ENCODE measurements at places on chromosomes 13 and 19.
A peak's percentile ranks its signal among the peaks of the same experiment; 100 is the strongest.

DNA sequence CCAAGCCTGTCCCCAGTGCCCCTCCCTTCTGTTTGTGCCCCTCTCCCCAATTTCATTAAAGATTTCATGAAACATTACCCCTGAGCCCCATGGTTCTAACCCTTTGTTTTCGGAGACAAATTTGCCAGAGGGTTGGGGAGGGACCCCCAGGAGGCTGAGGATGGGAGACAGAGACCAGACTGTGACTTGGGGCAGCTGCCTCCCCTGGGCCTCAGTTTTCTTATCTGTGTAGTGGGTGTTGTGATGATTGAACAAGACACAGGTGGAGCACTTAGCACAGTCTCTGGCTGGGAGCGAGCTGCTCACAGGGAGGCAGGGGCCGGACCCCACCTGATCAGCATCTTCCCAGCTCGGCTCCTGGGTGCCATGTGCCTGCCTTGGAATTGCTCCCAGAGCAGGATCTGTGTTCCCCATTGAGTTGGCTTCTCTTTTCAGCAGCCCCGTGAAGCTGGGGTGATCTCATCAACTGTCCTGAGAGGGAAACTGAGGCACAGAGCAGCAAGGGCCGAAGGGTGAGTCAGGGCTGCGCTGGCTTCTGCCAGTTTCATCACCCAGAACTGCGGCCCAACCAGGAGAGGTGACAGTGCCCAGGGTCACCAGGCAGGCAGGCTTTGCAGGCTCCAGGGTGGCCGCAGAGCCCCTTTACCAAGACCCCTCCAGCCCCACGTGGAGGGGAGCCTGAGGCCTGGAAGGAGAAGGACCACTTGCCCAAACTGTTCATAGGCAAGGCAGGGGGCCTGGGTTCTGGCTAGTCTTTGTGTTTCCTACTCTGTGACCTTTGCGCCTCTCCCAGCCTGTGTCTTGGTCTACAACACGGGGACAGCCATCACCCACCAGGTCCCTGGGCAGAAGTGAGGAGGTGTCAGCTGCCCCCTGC is 6.9 kb downstream of the IRF3 start:
- no peak for DNase-seq

DNA sequence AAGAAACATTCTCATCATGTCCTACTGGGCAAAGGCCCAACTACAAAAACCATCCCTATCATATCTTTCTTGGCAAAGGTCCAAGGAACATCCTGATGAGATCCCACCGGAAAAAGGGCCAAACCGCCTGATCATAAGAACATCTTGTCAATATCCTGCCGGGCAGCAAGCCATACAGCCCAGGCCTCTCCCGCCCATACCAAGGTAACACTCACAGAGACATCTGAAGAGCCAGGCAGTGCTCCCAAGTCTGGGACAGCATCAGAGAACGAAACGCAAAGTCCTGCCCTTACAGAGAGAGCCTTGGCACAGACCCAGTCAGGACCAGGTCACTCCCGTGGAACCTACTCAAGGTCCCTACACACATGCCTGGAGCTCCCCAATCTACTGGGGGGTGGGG is 18.5 kb upstream of the ZNF331 start:
- DNase-seq = no peak

DNA sequence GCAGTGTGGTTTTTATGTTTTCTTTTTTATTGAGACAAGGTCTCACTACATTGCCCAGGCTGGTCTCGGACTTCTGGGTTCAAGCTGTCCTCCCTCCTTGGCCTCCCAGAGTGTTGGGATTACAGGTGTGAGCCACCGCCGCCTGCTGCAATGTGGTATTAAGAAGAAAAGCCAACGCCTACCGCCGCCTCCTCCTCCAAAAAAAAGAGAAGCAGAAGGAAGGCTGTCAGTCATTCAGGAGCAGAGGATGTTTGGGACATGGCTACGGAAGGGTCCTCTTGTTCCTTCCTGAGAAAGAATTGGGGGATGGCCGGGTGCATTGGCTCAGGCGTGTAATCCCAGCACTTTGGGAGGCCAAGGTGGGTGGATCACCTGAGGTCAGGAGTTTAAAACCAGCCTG is 1.2 kb downstream of the PPP1R37 start:
- no peak for DNase-seq

DNA sequence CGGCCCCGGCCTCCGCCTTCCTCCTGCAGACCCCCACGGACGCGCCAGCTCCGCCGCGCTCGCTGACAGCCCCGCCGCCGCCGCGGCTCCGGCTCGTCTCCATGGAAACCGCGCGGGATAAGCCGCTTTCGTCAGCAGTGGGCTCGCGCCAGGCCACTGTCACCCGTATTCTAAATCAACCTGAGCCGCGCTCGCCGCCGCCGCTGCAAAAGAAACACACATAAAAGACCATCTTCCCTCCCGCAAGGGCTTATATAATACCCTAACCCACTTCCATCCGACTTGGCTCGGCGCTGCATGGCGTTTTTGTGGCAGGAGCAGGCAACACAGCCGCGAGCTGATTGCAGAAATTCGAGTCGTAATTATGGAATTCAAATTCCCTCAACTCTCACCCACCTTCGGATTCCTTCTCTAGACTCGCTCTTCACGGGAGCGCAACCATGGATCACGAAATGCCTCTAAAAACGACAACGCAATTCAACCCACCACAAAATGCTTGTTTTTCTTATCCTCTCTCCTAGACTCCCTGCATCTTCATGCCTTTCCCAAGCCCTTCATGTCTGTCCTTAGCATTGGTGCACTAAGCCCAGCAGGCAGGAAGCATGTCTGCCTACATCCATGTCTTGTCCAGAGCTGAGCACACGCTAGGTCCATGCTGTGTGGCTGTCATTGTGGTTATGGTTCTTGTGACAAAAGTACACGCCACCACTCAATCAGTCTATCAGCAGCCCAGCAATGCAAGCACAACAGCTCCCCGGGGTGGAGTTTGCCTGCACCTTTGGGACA is at the start of gene AMER2:
Gene AMER2 (minus strand): TSS at position 772 of the 786 bp plus-strand sequence. CDS start 669 bp downstream, at position 103.
- DNase-seq = peak; percentile 11

- DNase-seq = no peak
These were observed 10.6 kb upstream of the RETN start for GRCh38 chr19:7658219-7658686.

DNA sequence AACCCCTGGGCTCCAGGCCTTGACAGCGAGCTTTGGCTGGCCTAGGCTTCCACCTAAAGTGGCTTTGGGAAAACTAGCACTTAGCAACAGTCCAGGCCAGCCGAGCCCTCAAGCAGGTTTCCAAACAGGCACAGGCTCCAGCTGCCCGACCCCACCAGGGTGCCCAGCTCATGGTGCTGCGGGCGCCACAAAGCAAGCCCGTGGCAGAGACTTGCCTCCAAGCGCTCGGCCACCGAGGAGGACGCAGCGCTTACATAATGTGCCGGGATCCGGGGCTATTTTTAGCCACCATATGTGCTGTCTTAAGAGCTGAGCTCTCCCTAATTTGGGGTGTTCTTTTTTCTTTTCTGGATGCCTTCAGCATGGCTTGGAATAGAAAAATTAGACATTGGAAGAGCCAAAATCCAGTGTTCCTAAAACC is 56.1 kb upstream of the F7 start:
- DNase-seq = no peak

DNA sequence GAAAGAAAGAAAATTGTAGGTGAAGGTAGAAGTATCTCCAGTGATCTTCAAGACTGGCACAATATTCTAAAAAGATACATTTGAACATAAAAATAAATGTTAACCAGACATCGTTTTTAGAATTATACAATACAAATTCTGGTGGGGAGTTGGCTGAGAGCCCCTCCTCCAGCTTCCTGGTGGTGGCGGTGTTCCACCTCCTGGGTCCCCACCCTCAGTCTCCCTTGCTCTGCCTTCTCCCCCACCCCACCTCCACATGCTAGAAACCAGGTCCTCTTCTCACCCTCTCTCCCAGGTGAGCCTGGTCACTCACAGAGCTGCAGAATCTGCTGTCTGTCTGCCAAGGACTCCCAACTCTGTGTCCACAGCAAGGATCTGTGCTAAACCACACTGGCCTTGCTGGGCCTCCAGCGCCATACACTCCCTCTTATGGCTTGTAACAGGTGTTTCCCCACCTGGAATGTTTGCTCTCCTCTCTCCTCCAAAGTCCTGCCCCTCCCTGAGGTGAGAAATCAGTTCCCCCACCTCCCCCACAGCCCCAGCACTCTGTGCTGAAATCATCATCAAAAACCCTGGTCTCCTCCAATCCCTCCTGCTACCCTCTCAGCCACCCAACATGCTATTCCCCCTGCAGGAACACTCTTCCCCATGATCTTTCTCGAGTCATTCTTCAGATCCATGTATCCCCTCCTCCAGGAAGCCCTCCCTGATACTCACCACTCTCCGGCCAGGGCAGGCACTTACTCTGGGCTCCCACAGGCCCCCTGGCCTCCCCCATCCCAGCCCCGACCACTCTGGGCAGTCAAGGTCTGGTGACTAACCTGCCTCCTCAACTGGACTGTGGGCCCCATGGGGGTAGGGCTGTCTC is 20.5 kb upstream of the CYP2S1 start:
- no peak for DNase-seq

GRCh38 chr19:1008268-1009040 is 8.2 kb downstream of the GRIN3B start:
- DNase-seq = no peak

GRCh38 chr13:73039201-73040108 is 19.4 kb upstream of the KLF5 start:
- no peak for DNase-seq

- DNase-seq = no peak
These were observed 11.9 kb downstream of the CILP2 start for GRCh38 chr19:19549804-19550464.

DNA sequence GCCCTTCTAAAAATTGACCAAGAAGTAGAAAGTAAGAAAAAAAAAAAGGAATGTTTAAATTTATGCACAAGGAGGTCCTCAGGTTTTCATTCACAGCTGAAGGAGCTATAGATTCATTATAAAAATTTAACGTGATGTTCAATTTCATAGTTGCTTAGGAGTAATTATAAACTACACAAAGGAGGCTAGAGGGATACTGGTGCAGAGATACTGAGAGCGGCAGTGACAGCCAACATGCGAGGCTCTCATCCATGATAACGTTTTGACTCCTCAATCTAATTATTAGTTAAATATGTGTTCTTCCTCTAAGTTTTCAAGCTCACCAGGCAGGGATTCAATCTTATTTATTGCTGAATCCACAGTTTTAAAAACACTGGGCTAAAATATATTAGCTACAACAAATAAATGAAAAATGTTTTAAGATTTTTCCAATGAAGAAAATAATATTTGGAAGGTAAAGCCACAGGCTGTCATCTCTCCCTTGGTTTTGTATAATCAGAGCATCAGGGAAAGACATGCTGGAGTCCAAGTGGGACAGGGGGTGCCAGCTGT is 49.8 kb upstream of the TRPC4 start:
- DNase-seq = no peak

DNA sequence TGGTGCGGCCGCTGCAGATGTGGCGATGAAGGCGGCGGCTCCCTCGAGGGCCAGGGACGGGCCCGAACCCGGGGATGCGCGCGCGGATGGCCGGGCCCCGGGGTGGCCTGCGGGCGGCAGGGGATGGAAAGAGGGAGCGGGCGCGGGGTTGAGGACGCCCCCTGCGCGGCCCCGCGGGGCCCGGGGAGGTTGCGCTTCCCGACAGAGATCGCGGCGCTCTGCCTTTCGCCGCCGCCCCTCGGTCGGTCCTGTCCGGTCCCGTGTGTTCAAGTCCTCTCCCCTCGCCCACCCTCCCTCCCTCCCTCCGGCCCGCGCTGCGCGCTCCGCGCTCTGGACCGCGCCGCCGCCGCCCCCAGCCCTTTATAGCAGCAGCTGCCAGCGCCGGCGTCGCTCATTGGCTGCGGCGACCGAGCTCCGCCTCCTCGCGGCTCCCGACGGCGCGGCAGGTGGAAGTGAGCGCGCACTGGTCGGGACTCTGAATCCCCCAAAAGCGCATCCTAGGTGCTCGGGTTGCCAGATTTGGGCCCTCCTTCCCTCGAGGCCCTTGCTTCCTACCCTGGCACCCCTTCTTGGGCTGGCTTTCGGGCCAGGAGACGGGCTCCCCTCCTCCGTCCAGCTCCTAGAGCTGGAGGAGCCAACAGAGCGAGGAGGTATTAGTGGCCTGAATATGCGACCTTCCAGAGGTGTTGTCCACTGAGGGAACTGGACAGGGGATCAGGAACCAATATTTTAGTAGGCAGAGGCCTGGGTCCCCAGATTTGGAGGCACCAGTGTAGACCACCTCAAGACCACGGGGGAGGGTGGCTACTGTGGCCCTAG is at the start of gene ELAVL3:
Gene ELAVL3 (minus strand): TSS at position 332 of the 819 bp plus-strand sequence. CDS start 438 bp downstream, outside the sequence.
- DNase-seq = no peak

DNA sequence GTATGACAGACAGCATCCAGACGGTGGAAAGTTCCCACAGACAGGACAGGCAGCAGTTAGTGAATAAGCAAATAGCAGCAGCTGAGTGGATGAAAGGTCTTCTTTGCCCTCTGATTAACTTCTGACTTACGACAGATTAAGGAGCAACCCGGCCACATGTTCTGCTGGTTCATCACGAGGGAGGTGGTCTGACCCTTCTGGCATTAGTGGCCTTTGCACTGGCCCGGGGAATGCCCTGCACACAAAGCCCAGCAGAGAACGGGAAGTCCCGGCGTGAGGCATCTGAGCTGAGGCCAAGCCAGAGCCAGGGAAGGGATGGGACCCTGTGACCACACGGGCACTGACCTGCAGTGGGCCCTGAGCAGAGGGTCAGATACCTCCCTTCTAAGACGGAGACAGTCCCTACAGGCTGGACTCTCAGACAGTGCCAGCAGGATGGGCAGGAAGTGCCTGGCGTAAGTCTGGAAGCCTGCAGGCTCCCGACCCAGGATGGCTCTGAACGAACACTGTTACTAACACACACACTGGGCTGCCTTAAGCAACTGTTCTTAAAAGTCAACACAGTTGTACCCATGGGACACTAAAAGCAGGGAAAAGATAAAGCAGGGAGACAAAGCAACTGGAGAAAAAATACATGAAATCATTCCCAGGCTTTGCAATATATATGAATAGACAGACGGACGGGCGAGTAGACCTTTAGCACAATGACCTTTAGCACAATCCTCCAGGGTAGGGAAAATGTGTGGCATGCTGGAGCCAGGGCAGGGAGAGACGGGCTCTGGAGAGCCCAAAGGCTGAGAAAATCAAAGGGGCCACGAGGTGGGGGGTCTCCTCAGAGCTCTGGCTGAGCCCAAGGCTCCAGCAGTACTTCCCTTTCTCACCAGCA is 6.3 kb downstream of the C19orf12 start:
- no peak for DNase-seq

GRCh38 chr13:94382517-94382916 is 97.0 kb downstream of the DCT start:
- DNase-seq = no peak

All from fibroblast of lung (primary cell).